ENCODE measurements at places on chromosomes 13 and 19.

- DNase-seq, result no peak
These were observed 24.5 kb downstream of the TEX101 start for GRCh38 chr19:43439032-43439708.

DNA sequence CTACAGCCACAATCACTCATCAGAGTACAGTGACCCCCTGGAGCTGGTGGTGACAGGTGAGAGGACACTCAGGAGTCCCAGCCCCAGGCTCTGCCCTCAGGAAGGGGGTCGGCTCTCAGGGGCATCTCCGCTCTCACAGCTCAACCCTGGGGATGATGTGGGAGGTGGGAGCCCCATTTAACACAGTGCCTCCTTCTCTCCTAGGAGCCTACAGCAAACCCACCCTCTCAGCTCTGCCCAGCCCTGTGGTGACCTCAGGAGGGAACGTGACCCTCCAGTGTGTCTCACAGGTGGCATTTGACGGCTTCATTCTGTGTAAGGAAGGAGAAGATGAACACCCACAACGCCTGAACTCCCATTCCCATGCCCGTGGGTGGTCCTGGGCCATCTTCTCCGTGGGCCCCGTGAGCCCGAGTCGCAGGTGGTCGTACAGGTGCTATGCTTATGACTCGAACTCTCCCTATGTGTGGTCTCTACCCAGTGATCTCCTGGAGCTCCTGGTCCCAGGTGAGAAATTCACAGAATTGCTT is 1.0 kb downstream of the LILRA2 start:
- no peak for DNase-seq

DNA sequence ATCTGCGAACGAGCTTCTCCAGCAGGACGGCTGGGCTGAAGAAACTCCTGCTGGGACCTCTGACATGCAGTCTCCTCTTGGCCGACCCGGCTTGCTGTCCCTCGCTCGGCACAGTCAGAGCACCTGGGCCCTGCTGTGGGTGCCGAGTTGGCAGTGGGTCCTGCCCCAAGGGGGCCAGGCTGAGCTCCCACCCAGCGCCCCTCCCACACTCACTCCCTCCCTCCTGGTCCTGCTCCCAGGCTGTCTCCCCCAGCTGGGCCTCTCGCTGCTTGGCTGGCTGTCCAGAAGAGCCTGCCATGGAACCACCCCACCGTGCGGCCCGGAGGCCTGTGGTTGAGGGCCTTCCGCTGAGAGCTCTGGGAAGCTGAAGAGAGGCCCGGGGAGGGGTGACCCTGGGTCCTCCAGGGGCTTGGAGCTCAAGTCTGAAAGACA is 6.0 kb downstream of the AKT2 start:
- no peak for DNase-seq

DNA sequence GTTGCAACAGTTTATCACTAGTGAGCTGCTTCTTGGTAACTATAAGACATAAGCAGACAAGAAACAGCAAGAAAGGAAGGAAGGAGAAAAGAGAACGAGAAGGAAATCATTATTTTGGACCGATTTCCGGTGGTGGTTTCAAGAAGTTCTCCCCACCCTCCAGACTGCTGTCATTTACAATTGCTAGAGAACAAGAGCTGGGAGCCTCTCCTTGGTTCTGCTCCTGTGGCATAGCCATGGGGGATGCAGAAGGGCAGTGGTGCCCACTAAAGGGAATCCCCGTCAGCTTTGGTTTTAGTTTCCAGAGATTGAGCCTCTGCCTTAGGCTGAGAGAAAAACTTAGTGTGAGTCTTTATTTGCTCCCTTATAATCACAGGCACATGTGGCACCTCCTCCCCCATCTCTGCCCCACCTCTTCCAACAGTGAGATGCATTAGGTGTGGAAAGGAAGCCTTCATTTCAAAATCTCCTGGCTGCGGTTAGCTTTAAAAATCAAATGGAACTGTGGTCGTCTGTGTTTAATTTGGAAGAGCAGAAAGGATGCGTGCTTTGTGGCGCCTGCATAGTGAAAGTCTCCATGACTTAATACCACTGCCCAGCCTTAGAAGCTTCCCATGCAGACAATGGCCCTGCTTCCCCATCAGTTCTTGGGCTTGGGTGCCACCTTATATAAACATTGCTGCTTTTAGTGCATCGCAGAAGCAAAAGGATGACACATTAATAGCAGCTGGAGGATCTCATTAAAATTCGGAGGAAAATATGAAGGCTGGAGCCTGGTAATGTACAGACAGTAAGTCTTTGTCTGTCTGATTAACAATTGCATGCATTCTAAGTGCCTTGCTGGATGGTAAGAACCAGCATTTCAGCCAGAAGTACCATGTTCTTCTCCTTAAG is 25.0 kb downstream of the LRCH1 start:
- no peak for DNase-seq

- no peak for DNase-seq
These were observed 15.0 kb downstream of the BICRA start for GRCh38 chr19:47623921-47624391.

DNA sequence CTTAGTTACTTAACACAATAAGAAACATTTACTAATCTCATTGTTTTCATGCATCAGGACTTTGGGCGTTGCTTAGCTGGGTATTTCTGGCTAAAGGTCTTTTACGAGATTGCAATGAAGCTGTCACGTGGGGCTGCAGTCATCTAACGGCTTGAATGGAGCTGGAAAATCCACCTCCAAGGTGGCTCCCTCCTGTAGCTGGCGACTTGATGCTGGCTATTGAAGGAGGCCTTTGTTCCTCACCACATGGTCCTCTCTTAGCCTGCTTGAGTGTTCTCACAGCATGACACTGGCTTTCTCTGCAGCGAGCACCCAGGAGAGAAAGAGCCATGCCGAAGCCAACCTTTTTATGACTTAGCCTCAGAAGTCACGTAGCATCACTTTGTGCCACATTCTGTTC is 92.0 kb downstream of the NHLRC3 start:
- no peak for DNase-seq

- DNase-seq, result no peak
These were observed 219.8 kb downstream of the MZT1 start for GRCh38 chr13:72507416-72508199.

DNA sequence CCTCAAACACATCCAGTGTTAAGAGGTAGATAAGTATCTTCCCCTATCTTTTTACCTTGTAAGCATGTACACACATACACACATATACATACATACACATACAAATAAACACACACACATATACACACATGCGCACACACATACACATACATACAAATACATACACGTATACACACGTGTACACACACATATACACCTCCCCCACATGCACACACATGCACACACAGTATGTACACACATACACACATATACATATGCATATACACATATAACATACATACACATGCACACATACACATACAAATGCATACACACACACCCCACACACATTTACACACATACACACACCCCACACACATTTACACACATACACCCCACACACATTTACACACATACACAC is 24.1 kb downstream of the ADGRE1 start:
- DNase-seq, result no peak

DNA sequence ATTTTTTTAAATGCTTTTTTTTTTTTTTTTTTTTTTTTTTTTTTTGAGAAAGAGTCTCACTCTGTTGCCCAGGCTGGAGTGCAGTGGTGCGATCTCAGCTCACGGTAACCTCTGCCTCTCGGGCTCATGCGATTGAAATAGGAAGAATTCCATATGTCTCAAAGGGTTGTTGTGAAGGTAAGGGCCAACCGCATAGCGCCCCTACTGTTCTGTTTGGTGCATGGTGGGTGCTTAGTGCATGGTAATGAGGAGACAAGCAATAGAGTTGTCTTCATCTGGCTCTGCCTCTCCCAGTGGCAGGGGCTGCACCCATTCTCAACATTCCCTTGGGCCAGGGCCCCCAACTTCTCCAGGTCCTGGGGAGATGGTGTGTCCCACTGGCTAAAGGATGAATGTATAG is 68.7 kb downstream of the RASL11A start:
- DNase-seq, result peak; percentile 80

- DNase-seq, result no peak
These were observed 13.9 kb downstream of the MPND start for GRCh38 chr19:4357095-4357797.

- no peak for DNase-seq
These were observed 650.8 kb upstream of the GPC6 start for GRCh38 chr13:92575777-92576176.

DNA sequence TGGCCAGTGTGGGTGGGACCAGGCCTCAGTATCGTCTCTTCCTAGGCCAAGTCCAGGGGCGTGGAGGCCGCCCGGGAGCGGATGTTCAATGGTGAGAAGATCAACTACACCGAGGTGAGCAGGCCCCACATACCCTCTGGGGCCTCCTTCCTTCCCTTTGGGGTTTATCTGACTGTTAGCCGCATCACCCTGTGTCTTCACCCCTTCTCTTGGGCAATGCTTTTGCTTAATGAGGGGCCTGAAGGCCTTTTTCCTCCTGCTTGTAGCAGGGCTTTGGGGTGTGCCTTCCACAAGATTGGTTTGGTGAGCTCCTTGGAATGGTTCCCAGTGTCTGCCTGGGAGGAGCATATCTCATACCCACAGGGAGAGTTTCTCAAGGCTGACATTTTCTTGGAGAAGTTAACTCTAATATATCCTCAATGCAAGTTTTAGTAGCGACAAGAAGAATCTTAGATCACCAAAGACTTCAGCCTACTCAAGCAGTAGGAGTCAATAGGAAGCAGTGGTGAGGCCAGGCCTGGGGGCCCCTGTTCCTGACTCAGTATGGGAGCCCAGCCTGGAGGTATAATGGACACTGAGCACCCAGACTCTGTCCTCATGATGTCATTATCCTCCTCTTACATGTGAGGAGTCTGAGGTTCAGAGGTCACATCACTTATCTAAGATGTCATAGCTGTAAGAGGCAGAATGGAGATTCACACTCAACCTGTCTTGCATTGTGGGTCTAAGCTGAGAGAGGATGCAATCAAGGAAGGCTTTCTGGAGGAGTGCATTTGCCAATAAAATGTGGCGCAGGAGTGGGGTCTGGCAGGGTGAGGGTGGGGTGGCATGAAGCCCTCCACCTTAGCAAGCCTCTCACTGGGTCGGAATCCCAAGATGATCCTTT is 2.0 kb downstream of the GPI start:
- DNase-seq, result no peak

DNA sequence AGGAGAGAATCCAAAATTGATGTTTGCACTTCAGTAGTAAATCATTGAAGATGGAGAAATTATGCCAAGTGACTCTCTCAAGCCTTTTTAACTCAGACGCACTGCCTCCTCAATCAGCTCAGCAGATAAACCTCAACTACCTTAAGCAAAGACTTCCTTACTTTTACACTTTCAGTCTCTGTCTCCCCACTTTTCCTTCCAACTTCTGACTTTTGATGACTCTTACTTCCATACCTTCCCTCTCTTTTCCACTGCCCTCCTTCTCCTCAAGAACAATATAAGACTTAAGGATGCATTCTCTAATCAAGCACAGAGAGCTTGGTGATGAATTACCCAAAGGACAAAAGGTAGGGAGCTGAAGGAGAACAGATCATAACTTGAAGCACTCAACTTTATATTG is 4.8 kb upstream of the DACH1 start:
- DNase-seq, result no peak

Data from NAMALWA (cell line).